ENCODE measurements at places on chromosomes 1 and 21.

DNA sequence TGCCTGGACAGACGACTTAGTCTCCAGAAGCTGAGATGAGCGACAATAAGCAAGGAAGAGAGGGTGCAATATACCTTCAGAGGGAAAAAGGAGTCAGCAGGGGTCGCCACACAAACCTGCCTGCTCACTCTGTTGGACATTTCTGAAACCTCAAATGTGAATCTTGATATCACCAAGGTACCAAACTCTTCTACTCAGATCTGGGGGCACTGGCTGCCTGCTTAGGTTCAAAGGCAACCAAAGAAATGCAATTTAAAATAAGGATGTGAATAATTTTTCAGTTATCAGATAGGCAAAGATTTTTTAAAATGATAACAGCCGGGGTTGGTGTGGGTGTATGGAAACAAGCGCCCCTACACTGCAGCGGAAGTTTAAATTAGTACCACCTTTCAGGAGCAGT, 164.2 kb downstream of the HIVEP3 start:
- DNase-seq = no peak

DNA sequence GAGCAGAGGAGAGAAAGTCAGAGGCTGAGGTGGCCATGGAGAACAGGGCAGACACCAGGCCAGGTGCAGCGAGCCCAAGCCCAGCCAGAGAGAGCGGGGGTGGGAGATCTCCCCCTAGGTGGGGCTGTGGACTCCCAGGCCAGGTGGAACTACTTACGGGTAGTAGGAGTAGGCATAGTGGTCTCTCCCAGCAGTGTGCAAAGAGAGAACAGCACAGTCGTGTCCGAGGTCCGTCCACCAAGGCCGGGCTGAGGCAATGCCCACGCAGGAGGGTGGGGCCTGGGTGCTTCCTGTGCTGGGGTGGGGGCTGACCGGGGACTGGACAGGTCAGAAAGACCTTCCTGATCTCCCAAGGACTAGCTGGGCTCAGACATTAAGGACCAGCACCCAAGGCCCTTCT, 263.7 kb downstream of the PTPRU start:
- DNase-seq = no peak

- DNase-seq = no peak
Observed at GRCh38 chr1:154703170-154703569, 95.2 kb upstream of the ADAR start.

DNA sequence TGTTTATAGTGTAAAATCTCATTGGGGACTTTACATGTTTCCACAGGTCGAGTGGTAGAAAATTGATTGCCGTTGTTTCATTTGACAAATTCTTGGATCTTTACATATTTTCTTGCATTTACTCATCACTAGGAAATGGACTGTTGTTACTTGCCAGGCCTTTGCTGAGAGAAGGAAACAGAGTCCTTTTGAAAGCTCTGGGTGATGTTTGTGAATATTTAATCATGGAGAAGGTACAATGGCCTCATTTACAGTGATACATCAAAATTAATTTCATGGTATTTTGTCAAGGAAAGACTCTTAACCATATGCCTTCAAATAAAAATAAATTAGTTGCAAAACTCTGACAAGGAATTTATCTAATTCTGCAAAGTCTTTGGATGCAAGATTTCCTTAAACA, 198.0 kb downstream of the GRIK1 start:
- no peak for DNase-seq

GRCh38 chr1:200636681-200637080, 16.1 kb upstream of the KIF14 start:
- DNase-seq = no peak

- DNase-seq = no peak
Observed at GRCh38 chr1:175188936-175189335, 3.6 kb downstream of the KIAA0040 start.

DNA sequence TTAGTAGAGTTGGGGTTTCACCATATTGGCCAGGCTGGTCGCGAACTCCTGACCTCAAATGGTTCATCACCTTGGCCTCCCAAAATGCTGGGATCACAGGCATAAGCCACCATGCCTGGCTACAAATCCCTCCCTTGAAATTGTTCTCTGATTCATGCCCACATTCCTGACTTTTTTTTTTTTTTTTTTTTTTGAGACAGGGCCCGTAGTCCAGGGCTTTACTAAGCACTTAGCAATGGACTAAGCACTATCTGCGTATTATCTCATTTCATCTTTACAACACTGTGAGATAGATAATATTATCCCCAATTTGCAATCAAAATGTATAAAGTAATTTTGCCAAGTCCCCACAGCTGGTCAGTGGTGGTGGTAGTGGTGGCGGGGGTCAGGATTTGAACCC, 58.9 kb downstream of the VWA5B1 start:
- DNase-seq = no peak

DNA sequence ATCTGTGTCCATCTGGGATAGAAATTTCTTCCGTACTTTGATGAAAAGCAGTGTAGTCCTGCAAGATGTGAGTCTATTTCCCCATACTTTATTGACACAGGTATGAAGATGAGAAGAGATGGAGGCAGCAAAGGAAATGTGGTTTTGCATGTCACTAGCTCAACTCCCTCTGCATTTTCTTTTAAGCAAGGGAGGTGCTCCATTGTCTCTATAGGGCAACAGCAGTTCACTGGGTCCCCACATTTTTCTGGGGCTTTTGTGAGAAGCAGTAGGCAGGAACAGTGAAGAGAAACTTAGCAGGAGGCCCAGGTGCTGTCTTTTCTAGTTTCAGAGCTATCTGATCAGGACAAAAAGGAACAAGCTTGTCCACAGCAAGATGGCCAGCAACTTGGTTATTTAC, 37.1 kb downstream of the C21orf91 start:
- no peak for DNase-seq

DNA sequence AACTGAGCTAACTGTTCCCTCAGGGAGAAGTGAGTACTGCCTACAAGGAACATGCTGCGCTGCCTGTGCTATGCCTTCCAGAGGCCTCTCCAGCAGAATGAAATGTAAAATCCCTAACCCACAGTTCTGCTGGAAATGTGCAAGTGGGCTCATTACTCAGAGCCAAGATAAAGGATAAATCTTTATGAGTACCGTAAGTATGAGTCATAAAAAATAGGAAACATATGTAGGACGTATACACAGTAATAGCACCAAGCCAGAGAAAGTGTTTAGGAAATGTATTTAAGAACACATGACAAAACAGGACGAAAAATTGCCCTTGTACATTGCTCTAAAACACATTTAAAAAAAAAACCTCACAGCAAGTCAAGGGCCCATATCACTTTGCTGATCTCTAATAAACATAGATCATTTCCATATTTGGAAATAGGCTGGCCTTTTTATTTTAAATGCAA, 104.6 kb downstream of the TGFBR3 start:
- no peak for DNase-seq

- DNase-seq = no peak
Observed at GRCh38 chr1:221670081-221670480, 71.8 kb downstream of the DUSP10 start.

GRCh38 chr1:118160806-118161205, 24.2 kb downstream of the SPAG17 start:
- no peak for DNase-seq

DNA sequence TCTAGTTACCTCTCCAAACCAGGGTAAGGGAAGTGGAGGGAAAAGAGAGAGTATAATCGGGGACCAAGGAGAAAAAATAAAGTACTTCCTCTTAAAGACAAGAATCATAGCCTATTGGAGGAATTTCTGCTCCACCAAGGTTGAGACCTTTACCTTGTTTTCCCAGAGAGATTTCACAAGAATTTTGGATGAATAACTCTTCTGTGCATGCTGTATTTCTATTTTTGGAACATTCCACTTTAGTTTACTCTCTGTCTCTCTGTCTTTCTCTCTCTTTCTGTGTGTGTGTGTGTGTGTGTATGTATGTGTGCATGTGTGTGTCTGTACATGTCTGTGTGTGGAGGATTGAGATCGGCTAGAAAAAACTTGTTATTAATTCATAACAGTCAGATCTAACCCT, 318.4 kb upstream of the RGS18 start:
- no peak for DNase-seq

- no peak for DNase-seq
Observed at GRCh38 chr1:35808450-35809113, 766 bp downstream of the AGO4 start.

DNA sequence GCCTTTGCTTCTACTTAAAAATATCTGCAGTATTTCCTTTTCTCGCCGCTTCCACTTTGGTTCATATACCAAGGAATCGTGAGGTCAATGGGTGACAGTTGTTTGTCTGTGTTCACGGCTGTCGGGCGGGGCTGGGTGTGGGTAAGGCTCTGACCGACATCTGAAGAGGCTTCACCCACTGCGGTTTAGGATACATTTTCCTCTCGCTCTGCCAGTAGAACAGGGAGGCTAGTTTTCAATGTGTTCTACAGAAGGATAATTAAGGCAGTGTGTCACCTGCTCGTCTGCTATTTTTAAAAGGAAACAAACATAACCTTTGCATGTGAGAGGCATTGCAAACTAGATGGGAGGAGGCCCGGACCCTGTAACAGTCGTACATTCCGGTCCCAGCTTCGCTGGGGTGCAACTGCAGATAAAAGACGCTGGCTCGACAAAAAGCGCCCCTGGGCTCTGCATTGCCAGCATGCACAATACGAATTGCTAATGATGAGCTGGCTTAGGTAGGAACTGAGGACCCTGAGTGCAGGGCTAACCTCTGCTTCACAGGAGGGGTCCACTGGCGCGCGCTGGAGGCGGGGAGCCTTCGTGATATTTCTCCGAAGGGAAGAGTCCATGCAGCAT, 8.5 kb upstream of the ERG start:
- no peak for DNase-seq

GRCh38 chr1:174743654-174744561, 255.8 kb upstream of the CACYBP start:
- DNase-seq = peak; percentile 44

DNA sequence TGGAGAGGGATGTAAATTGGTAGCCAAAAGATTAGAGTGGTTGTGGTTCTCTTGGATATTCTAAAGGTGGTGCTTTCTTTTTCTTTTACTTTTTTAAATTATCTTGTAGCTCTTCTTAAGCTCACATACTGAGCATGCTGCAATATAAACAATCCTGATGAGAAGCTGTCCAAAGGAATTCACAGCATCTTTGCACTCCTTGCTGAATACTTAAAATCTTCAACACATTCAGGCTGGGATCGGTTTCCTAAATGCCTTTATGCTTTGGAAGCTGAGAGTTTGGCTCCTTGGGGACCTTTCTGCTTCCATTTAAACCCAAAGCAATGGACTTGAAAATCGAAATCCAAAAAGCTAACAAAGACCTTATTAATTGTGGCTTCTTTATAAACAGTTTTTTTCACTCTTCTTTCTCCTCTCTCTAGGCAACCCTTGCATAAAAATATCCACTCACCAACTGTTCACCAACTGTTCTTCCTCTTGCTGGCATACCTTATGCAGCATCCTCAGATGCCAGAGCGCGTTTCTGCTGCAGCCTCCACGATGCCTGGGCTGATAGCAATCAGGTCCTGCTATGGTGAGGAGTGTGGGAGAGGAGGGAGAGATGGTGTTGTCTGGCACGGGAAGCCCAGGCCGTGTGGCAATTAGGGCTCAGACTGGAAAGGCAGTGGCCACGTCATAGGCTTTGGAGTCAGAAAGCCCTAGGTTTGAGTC, 535.8 kb upstream of the DAB1 start:
- DNase-seq = no peak

DNA sequence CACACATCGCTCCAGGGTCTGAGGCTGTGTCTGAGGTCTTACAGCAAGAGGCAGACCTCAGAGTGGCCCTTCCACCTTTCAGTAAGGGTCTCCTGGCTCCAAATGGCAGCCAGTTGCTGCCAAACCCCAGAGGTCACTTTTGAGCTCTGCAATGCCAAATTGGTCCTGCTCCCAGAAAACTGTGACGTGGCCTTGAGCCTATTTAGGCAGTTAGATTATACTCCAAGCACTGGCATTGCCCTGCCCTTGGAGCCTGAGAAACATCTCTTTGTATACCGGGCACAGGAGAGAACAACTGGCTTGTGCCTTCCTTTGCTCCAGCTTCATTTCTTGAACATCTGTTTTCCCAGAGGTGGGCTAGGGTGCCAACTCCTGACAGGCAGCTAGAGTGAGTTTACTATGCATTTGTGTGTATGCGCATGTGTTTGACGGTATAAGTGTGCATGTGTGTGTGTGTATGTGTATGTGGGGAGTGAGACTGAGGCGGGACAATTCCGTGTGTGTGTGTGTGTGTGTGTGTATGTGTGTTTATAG, 134.5 kb downstream of the IER5 start:
- DNase-seq = no peak

DNA sequence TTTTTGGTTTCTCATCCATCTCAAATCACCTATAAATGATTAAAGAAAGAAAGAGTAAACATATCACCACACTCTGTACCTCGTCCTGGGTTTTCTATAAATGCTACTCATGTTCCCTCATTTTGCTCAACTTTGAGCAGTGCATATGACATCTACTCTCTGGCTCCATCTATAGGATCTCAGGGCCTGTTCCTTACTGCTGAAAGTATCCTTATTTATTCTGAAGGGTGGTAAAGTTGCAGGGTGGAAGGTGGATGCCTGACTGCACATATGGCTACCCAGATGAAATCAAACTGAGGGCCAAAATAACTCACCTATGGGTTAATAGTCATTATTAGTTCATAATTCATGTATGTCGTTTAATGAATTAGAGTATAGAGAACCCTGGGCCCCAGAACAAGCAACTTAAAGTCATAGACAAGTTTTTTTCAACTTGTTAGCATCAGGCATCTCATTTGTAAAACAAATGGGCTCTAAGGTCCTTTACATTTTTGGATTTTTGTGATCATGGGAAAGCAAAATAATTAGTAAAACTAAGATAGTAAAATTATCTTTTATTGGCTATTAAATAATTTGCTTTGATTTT, 46.5 kb downstream of the NCF2 start:
- DNase-seq = peak; percentile 3

DNA sequence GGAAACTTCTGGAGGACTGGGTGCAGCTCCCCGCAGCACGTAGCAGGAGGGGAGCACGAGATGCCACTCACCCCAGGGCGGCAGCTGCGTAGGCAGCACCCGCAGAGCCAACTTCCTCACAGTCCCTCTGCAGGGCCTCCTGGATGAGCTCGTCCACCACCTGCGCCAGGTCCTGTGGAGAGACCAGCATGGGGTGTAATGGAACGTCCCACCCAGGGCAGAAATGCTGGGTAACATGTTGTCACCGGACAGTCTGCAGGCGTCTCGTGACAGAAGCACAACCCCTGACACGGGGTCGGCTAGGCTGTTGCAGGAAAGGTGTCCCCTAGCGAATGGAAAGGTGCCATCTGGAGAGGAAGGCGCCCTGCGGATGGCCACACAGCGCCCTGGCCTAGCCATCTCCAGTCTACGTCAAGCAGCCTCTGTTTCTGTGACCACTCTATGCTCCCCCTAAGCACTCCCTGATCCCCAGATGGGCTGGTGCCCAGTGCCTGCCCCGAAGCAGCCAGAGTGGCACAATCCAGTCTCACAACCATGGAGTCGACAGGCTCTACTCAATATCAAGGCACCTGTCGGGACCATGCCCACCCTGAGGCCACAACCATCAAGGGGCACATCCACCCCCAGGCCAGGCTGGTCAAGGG, 21.2 kb downstream of the MCM3AP start:
- DNase-seq = no peak

GRCh38 chr1:83060651-83061390, 938.1 kb downstream of the TTLL7 start:
- DNase-seq = no peak

- DNase-seq = no peak
Observed at GRCh38 chr1:153394391-153394790, 3.5 kb upstream of the S100A8 start.

GRCh38 chr1:229221106-229222019, 49.5 kb upstream of the RAB4A start:
- peak; percentile 90 for DNase-seq

GRCh38 chr1:201678264-201679101, 139.6 kb downstream of the NAV1 start:
- no peak for DNase-seq

Measured in NCI-H1417 treated with DMSO at 0.1 percent for 48 hours (cell line).